ENCODE measurements at places on chromosomes 11 and 22.

GRCh38 chr22:24433001-24433827, 5.8 kb downstream of the ADORA2A start:
- DNase-seq = no peak

DNA sequence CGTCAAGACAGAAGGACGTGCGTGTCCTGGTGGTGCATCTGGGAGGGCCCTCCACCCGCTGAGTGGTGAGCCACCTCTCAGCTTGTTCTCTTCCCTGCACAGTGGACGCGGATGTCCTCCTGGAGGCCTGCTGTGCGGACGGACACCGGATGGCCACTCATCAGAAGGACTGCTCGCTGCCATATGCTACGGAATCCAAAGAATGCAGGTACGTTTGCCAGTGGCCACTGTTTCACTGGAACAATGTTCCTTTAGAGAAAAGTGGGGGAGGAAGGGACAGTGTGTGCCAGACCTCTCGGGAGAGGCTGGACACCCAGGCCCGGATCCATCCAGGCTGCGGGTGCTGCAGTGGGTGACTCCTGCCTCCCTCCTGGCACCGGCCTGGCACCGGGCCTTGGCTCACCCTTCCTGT, 15.9 kb downstream of the FBLN1 start:
- DNase-seq = no peak

DNA sequence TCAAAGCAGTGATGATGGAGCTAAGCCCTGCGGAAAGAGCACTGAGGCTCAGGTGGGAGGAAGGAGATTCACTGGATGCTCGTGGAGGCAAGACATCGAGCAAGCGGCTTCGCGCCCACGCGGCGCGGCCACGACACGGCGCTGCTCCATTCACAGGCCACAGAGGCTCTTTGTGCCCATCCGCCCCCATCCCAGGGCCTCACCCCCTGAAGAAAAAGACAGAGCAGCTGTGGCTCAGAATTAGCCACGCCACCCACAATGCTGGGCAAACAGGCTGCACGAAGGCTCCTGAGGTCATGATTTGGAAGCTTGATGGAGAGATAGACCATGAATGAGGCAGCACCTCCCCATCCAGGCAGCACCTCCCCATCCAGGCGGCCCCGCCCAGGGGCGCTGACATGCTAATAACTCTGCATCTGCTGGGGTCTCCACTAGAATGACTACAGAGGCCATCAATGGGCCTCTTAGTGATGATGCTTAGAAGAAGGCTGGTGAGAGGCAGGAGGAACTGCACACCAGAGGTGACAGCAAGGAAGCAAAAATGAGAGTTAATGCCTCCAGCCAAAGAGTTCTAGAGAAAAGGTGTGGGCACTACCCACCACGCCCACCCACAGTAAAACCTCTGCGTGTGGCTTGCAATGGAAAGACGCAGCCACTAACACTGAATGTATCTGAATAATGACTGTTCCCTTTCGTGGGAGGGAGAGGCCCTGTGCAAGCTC, 43.5 kb downstream of the MYH9 start:
- no peak for DNase-seq

DNA sequence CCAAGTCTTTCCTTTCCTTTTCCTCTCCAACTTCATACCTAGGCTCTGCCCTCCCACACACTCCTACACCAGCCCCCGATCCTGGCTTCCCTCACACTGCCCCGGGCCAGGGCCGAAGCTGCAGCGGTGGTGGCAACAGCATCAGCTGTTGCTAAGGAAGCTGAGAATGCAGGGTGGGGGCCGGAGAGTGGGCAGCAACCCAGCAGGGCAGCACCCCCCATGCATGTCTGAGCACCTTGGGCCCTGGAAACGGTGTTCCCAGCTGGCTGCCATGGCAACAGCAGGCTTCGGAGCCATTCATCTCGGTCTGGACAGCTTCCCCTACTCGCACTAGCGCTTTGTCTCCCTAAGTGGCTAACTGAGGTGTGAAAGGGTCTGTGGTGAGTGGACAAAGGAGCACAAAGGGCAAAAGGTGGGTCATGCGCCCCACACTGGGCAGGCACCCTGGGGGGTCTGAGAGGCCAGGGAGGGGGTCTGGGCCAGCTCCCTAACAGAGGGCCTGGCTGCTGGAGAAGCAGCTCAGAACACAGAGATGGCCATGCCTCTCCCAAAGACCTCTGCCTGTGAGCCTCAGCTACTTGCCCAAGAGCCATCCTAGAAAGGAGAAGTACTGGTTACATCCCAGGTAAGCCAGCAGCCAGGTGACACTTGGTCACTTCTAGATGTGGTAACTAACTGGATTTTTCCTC, 42.1 kb upstream of the JAM3 start:
- no peak for DNase-seq
